ENCODE measurements at places on chromosomes 5 and 9. TPM values are rescaled to one million over a fixed set of nuclear protein-coding genes. Genes with fewer than 3 reads are reported as not detected.
A peak's percentile ranks its signal among the peaks of the same experiment; 100 is the strongest.

- H3K36me3 ChIP-seq = no peaks in the 10 kb centered on the region
- no peak overlapping the region for H3K27ac ChIP-seq
- no peaks in the 10 kb centered on the region for H3K4me1 ChIP-seq
- DNase-seq = no peak
Observed at GRCh38 chr5:153885141-153885540, 153.6 kb downstream of the FAM114A2 start.

- DNase-seq = no peak
- no peak overlapping the region for H3K27ac ChIP-seq
- no peaks in the 10 kb centered on the region for H3K27me3 ChIP-seq
- no peaks in the 10 kb centered on the region for H3K4me1 ChIP-seq
- no peaks in the 10 kb centered on the region for H3K36me3 ChIP-seq
Observed at GRCh38 chr5:145245354-145245753, 589.8 kb downstream of the PRELID2 start.

DNA sequence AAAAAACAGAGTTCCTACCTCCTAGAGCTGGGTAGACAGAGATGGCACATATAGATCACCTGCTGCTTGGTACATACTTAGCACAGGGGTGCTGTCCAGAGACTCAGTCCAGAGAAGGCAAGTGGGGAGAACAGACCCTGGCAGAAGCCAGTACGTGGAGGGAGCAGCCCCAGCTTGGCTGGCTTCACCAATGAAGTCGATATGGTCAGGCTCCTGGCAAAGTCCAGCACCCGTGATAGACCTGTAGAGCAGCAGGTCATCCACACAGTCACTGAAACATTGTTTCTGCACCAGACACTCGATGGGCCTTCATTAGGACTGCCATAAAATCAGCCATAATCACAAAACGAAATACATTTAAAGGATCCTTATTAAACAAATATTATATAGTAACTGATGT, 45.8 kb downstream of the WHRN start:
- H3K27me3 ChIP-seq = no peaks in the 10 kb centered on the region
- no peak overlapping the region for H3K4me3 ChIP-seq
- no peak for DNase-seq
- H3K27ac ChIP-seq = no peak overlapping the region

GRCh38 chr5:88660947-88661805, 221.8 kb downstream of the MEF2C start:
- no peak overlapping the region for H3K27ac ChIP-seq
- peaks cover 8% of the 10 kb centered on the region for H3K4me1 ChIP-seq
- DNase-seq = peak; percentile 23
- peak overlapping the region; percentile 36 for H3K4me3 ChIP-seq

DNA sequence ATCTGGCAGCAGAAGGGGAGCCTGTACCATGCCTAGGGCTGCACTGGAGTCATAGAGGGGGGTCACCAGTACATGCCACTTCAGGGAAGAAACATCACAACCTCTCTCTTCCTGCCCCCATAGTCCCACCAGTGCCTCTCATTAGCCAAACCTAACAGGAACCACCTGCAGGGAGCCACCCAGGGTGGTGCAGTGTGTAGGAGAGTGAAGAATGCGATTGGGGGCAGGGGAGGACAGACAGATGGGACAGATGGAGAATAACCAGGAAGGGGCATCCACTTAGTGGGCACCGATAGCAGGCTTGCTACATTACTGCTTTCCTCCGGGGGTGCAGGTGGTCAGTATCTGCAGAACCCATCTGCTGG, 19.2 kb downstream of the DAPK1 start:
- no peaks in the 10 kb centered on the region for H3K36me3 ChIP-seq
- no peak for DNase-seq
- no peak overlapping the region for H3K27ac ChIP-seq
- peaks cover 12% of the 10 kb centered on the region for H3K4me1 ChIP-seq
- no peaks in the 10 kb centered on the region for H3K27me3 ChIP-seq

FOXD4 gene
- 0.15 TPM for total RNA-seq

SMIM32 gene
- not detected for total RNA-seq

GRCh38 chr9:105296877-105297287, 52.4 kb downstream of the SLC44A1 start:
- DNase-seq = no peak
- H3K4me3 ChIP-seq = no peak overlapping the region
- no peak overlapping the region for H3K27ac ChIP-seq
- no peaks in the 10 kb centered on the region for H3K27me3 ChIP-seq

Data from gastrocnemius medialis (tissue), 4 donors.